Suprapubic skin (tissue), 4 donors: ENCODE measurements at places on chromosomes 2 and 18. TPM values are rescaled to one million over a fixed set of nuclear protein-coding genes. Genes with fewer than 3 reads are reported as not detected.

CPO gene
- not detected for total RNA-seq

DNA sequence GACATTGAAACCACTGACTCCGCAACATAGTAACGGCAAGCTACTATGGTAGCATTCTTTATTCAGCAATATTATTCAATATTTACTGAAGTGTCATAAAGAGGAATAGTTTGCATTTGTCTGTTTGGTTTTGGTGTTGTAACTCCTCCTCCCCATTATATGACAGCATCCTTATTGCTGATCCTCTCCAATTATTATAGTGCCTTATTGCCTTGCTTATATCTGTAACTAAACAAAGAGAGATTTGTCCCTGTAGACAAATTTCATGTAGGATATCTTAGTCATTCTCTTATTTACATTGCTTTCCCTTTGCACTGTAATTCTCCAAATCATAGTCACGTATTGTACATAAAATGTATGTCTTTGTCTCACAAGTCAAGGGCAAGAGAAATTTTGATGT is 1041.2 kb upstream of the ZEB2 start:
- no peak for DNase-seq

DNA sequence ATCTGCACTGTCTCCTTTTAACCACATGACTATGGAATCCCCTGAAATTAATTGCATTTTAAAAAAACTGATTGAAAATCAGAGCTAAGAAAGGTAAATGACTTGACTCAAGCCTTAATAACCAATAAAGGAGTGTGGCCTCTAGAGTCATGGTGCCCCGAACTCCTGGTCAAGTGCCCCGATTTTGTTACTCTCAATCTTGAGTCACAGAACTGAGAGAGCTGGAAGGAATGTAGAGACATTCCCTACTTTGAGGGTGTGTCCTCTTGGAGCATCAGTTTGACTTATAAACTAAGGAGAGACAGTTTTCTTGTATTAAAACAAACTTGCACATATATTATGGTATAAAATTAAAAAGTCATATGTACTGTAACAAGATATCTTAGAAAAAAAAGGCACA is 2.4 kb downstream of the WDR43 start:
- DNase-seq, result no peak

DNA sequence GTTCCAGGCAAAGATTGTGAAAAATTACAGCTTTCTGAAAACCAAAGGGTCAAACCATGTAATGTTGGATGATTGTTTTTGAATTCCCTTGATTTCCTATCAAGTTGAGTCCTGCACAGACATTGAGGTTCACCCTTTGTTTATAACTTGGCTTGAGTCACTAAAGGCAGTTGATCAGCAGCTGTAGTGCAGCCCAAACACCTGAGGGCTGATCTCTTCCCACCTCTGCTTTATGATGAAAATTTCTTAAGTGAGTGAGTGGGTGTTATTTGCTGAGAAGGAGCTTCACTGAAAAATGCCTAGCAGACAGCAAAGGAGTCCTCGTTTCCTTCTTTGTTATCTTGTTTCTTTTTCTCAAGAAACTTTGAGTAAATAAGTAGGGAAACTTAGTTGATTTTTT is 31.9 kb upstream of the BMPR2 start:
- DNase-seq, result no peak

DNA sequence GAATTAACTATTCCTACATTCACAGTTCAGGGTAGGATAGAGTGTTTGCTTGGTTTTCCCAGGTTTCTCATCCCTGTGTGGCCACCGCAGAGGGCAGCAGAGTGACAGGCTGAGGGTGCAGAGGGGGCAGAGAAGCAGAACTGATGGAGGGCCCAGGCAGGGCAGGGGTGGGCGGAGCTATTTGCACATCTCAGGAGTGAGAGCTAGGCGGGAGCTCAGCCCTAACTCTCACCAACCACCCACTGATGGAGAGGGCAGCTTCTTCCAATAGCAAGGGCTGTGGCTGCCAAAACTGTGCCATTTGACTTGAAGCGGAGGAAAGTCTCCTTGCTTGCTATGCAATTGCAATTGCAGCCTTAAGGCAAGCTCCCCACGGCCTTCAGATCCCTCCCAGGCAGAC is 12.0 kb upstream of the DARS1 start:
- DNase-seq, result no peak

DNA sequence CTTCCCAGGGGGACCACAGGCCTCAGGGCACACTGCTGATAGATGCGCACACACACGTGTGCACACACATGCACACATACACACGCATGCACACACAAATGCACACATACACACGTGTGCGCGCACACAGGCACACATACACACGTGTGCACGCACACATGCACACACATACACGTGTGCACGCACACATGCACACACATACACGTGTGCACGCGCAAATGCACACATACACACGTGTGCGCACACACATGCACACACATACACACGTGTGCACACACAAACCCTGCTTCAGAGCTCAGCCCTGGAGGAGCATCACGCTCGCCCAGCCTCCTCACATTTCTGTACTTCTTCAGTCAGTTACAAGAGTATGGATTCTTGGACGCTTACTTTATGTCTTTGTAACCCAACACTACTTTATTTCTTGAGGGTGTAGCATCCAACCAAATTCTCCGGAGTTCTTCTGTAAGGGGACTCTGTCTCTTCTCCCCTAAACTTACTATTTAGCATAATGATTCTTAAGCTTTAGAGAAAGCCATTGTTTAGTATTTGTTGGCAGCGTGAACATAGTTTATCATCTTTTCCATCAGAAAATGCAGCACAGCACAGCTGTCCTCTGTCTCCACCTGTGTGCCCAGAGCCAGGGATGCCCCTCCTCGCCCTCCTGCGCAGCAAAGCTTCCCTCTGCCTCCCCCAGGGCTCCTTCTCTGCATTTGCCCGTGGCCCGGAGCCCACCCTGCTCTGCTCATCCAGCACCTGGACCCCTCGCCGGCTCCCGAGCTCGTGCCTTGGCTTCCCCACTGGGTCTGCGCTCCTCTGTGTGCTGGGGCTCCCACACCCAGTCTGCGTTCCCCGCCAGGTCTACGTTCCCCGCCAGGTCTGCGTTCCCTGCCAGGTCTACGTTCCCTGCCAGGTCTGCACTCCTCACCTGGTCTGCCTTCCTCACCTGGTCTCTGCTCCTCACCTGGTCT is 74.4 kb upstream of the CTDP1 start:
- DNase-seq, result no peak

GRCh38 chr2:73930386-73930785 is 3.7 kb downstream of the DGUOK start:
- DNase-seq, result no peak

DNA sequence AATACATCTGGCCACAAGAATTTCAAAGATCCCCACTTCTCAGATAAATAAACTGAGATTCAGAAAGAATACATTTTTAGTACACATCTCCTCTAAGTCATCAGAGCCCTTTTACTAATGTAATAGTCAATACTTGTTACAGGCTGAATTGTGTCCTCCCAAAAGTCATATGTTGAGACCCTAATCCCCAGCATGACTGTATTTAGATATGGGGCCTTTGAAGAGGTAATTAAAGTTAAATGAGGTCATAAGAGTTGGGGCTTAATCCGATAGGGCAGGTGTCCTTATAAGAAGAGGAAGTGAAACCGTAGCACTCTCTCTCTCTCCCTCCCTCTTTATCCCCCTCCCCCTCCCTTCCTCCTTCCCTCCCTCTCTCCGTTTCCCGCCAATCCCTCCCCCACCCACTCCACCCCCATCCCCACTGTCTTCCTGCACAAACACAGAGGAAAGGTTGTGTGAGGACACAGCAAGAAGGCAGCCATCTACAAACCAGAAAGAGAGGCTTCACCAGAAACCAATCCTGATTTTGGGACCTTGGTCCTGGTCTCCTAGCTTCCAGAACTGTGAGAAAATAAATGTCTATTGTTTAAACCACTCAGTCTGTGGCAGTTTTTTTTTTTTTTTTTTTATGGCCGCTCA is 66.6 kb upstream of the ZNF397 start:
- no peak for DNase-seq

NDUFB3 gene
- 38.7 TPM for total RNA-seq

- no peak for DNase-seq
Measured at GRCh38 chr2:103605071-103605780, 843.4 kb downstream of the TMEM182 start.

DNA sequence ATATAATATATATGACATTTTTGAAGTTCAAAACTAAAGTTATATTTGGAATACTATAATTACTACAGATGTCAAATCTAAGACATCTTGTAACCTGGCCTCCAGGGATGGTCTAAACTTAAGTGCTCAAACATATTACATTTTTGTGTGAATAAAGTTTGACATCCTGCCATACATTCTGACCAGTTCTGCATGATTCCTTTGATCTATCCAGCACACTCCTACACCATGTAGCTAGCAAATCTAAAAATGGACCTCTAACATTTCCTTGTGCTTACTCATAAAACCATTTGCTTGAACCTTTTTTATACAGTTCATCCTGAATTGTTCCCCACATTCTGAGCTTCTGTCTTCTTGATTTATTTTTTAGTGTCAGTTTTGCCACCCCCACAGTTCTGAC is 294.3 kb upstream of the ZNF804A start:
- DNase-seq, result no peak

DNA sequence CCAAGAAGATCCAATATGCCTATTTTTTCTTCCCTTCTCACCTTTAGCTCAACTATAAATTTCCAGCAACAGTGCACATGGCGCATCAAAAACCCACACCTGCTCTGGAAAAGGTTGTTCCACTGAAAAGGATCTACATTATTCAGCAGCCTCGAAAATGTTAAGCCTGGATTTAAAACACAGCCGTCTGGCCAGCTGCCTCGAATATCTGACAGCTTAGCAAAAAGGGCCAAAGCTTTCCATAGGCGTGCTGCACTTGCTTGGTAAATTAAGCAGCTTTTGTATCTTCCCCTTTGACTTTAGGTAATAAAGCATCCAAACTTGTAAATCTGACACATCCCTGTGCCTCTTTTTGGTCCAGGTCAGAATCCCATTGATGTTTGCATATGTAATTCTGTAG is 20.5 kb downstream of the DAPL1 start:
- no peak for DNase-seq

DNA sequence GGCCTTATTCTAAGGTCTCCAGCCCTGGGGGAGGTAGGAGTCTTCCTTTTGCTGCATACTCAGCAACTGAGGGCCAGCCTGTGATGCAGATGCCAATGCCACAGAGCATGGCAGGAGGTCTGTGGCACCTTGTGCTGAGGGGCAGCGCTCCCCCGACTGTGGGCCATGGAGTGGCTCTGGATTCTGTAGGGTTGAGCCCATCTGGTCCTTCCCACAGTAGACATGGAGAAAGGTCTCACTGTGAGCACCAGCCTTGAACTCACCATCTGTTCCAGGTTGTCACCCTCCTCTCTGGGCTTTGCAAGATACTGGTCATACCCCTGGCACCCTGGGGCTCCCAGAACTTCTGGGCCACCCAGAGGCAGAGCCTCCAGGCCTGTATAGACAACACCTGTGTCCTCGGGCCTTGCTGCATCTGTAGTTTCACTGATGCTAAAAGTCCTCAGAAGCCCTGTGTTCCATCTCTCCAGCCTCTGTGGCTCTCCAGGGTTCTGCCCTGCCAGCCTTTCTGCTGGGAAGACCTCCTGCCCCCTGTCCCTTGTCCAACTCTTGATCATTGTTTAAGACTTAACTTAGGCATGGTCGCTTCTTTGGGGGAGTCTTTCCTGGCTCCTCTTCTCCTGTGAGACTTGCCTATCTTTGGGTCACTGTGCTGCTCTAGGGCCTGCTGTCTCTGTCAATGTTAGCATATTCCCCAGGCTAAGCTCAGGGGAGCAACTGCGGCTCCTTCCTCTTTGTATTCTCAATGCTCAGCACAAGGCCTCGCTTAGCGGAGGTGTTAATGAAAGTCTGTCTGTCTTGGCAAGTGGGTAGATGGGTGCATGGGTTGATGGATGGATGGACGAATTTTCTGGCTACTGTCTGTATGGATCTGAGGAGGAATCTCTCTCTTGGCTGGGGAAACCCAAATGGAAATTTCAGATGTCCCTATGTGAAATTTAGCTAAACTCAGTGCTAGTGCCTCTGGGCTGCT is 160.9 kb downstream of the DYSF start:
- DNase-seq, result peak; percentile 49

GRCh38 chr2:191961556-191961955 is 114.7 kb upstream of the CAVIN2 start:
- DNase-seq, result no peak

GRCh38 chr2:154914561-154914960 is 216.1 kb downstream of the KCNJ3 start:
- no peak for DNase-seq

RRM2 gene
- total RNA-seq, result 6.0 TPM

DNA sequence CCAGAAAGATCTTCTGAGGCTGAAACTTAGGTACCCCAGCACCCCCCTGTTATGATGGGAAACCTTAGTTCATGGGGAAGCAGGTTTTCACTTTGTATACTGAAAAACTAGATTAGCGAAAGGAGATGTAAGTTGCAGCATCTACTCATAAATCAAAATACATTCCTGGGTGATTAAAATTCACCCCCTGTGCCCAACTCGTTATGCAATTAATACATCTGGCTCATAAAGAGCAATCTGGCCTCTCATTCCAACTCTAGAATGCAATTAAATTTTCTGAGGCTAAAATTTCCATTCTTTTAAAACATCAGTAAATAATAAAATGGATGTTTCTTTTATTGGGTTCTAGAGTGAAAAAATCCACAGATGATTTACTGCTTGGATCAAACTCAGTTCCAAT is 110.9 kb upstream of the BZW1 start:
- DNase-seq, result no peak

MGAT4A gene
- 13.2 TPM for total RNA-seq

TMEM178A gene
- total RNA-seq, result 2.9 TPM

DNA sequence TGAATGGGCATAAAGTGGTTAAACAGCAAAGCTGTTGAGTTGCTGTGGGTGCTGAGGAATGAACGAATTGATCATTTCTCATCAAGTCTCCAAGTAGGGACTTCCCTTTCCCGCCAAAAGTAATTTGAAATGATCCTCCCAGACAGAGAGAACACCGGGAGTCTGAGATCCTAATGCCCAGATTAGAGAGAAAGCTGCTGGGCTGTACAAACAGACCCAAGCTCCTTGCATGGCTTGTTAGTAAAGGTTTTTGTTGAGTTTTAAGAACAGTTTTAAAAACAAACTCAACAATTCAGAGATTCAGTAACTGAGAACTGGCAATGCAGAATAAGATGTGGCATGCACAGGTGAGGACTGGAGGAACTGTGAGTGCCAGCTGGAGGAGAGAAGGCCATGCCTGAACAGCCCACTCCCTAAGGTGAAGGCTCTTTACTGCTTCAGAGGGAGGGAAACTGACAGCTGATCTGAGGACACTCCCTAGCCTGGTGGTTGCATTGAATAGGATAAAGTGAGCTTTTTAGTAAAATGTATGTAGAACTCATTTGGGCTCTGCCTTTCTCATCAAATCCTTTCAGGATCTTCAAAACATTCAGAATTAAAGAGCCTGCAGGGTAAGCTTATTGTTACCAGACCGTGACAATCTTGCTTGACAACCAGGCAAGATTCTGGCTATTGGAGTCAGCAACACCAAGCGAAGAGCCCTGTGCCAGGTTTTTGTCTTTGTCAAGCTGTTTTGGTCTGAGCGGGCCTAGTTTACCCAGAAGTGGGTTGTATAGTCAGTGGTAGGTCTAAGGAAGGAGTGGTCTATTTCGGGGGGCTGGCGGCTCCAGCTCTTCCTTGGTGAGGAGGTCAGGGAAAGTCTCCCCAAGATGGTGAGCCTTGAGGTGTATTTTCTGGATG is 63.2 kb upstream of the IGFBP5 start:
- no peak for DNase-seq
